ENCODE measurements at places on chromosomes 12 and 14.

- DNase-seq, result no peak
Observed at GRCh38 chr12:77766224-77766623, 64.5 kb upstream of the NAV3 start.

DNA sequence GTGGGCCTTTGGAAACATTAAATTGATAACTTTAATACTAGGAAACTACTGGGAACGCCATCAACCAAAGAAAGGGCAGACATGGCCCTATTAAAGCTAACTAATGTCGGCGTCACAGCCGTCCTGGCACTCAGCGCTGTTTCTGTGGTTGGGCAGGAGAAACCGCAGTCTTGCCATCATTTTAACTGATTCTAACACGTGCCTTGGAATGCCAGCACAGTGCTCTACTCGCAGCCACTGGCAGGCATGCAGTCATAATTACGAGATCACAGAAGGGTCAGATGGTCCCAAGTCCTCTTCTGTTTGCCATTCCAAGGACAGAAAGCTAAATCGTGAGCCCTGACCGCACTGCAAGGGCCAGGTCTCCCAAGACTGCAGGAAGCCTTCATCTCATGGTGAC is 75.2 kb downstream of the RIMBP2 start:
- DNase-seq, result no peak

DNA sequence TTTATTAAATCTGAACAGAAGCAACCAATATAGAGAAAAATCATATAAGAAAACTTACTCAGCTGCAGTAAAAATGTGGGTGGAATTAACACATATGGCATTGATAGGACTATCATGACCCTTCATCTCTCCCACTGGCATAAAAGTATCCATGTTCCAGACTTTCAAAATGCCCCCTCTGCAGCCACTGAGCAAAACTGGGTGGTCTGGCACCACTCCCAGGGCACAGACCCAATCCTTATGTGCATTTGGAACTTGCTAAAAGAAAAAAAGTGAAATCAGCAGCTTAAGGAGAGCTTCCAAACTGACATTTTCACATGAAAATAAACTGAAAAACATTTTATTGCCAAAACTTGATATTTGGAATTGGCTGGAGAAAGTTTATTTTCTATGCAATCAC is 141.5 kb downstream of the KIF21A start:
- no peak for DNase-seq

DNA sequence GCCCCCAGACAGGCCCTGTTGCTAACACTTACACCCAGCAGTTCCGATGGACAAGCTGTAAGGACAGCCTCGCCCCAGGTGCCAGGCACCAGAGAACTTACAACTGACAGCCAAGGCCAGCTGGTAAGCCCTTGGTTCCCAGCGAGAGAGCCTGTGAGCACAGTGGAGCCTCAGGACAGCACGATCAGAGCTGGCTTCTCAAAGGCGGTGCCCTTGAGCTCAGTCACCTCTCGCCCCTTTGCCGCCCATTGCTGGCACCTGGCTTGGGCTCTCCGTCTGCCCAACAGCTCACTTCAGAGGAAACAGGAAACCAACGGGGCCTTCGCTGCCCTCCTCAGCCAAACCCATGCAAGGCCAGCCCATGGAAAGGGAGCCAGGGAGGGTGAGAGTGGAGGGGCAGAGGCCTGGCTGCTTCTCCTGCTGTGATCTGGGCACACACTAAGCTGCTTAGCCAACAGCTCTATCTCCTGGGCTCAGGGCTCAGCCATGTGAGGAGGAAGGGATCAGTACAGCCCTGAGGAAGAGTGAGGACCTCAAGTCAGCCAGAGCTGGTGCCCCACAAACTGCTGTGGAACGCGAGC is 98.5 kb downstream of the SINHCAF start:
- DNase-seq, result no peak

DNA sequence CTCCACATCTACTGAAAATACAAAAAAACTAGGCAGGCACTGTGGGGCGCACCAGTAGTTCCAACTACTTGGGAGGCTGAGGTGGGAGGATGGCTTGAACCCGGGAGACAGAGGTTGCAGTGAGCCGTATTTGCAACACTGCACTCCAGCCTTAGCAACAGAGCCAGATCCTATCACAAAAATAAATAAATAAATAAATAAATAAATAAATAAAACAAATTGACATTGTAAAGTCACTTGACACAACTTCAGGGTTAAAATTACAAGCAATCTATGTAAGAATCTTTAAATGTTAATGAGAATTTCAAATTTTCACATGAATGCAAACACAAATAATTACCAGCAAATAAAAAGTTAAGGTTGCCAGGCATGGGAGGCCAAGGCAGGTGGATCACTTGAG is 11.1 kb downstream of the ATXN2 start:
- DNase-seq, result no peak

GRCh38 chr14:100274250-100274649 is 32.0 kb downstream of the SLC25A29 start:
- no peak for DNase-seq

- DNase-seq, result no peak
Observed at GRCh38 chr12:108060903-108061302, 68.2 kb upstream of the WSCD2 start.

DNA sequence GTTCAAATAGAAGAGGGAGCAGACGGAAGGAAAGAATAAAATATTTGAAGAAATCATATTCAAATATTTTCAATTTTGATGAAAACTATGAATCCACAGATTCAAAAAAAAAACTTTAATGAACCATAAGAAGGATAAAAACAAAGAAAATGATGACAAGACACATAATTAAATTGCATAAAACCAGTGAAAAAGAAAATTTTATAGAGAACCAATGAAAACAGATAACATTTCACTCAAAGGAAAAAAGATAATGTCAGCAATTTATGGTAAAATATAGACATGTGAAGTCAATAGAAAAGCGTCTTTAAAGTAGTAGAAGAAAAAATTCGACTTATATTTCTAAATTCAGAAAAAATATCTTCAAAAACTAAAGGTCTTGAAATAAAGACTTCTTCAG is 546.5 kb upstream of the ATXN7L3B start:
- no peak for DNase-seq

- no peak for DNase-seq
Observed at GRCh38 chr12:122250536-122250935, 15.8 kb downstream of the VPS33A start.

DNA sequence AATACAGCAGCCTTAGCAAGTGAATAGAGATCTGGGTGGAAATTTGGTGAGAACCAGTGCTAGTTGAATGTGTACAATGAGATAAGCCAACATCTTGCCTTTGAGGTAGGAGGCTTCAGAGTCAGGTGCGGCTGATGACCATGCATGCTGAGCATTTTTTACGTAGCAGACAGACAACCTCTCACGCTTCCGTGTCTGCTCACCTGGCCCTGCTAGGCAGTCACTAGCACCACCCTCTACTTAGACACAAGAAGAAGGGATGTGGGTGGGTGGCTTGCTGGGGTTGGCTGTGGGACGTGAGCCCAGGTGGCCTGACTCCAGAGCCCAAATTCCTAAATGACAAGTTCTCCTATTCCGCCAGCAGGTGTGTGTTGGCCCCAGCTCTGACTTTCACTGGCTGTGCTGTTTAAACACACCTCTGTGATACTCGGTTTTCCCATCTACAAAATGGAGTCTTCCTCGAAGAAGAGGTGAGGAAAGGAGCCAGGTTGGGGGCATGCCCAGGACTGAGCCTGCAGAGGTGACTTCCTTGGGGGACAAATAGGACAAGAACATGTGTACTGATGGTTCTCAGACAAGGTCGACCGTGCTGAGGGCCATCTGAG is 57.8 kb upstream of the BCL11B start:
- no peak for DNase-seq

DNA sequence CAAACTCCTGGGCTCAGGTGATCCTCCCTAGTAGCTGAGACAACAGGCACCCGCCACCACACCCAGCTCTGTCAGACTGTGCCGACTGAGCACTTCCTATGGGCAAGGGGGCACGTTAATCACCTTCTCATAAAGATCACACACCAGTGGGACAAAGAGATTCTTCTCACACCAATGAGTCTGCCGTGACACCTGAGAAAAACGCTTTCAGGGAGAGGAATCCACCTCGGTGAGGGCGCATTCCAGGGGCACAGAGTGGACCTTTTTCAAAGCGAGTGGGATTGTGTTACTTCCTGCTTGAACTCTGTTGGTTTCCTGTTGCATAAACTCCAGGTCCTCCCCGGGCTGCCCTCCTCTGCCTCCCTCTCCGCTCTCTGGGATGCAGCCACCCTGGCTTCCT is 17.5 kb upstream of the SCARB1 start:
- peak; percentile 80 for DNase-seq

GRCh38 chr14:97866664-97867063 is 1069.5 kb downstream of the VRK1 start:
- DNase-seq, result no peak

- no peak for DNase-seq
Observed at GRCh38 chr12:55060470-55060869, 40.7 kb downstream of the NEUROD4 start.

DNA sequence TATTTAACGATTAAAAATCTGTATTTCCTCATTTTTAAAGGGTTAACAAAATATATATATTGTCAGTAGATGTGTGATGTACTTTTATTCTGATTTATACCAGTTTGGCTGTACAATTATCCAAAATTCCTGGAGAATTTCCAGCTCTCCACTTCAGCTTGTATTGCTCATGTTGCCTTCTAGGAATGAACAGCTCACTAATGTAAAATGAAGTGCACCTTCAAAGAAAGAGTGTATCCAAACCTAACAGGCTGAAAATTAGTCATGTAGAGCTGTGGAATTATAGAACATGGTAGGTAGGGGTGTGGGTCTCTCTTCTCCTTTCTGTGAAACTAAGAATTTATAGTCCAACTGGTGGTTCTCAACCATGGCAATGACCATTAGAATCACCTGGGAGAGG is 362.0 kb downstream of the ETNK1 start:
- DNase-seq, result no peak

GRCh38 chr12:125228519-125229260 is 163.5 kb downstream of the AACS start:
- DNase-seq, result no peak

DNA sequence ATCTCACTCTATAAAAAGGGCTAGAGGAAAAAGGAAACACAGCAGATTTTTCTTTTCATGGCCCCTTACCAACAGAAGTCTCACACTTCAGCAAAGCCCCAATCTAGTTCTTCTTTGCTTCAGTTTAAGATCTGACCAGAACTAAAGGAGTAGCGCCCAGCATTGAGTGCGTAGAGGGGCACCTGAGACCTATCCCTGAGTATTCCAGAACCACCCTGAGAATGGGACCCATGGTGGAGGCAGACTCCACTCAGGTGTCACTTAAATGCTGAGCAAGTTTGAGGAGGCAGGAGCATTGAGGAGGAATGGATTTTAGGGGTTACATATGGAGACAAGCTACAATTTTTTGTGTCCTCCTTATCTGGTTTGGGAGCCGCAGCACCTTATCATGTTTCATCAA is 1.8 kb upstream of the HOXC11 start:
- DNase-seq, result no peak

- DNase-seq, result no peak
Observed at GRCh38 chr14:88952901-88953300, 128.4 kb downstream of the TTC8 start.

- DNase-seq, result no peak
Observed at GRCh38 chr12:32726286-32726685, 29.4 kb downstream of the YARS2 start.

DNA sequence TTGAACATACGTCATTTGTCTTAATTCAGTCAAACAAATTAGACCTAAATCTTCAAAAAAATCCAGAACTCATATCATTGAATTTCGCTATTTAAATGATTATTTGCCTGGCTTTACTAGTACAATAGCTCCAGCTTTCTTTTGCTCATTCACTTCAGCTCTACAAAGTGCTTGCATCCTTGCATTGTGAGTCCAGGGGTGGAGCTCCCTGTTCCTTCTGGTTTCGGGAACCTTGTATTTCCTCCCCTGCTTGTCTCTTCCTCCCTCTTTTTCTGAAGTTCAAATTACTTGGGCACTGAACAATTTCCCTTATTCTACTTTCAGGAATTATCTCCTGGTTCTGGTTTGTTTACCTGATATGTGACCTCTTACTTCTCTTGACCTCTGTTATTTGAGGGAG is 58.1 kb upstream of the KITLG start:
- no peak for DNase-seq

GRCh38 chr12:57476993-57477709 is 2.5 kb downstream of the ARHGAP9 start:
- DNase-seq, result no peak

- DNase-seq, result peak; percentile 52
Observed at GRCh38 chr12:50314636-50315312, 31.5 kb upstream of the LIMA1 start.

- no peak for DNase-seq
Observed at GRCh38 chr14:50025776-50026175, 90.6 kb downstream of the VCPKMT start.

DNA sequence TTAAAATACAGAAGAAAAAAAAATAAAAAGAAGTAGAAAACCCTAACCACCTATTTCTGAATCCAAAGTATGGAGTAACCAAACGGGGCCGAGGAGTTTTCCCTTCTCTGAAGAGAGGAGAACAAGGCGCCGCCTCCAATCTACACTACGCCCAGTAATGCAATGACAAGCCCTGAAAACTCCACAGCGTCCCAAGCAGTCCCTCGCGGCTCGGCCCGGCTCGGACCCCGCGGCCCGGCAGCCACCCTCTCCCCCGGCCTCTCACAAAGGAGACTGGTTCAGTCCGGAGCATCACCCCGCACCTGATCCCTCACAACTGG is 371 bp downstream of the CHD8 start:
- DNase-seq, result no peak

DNA sequence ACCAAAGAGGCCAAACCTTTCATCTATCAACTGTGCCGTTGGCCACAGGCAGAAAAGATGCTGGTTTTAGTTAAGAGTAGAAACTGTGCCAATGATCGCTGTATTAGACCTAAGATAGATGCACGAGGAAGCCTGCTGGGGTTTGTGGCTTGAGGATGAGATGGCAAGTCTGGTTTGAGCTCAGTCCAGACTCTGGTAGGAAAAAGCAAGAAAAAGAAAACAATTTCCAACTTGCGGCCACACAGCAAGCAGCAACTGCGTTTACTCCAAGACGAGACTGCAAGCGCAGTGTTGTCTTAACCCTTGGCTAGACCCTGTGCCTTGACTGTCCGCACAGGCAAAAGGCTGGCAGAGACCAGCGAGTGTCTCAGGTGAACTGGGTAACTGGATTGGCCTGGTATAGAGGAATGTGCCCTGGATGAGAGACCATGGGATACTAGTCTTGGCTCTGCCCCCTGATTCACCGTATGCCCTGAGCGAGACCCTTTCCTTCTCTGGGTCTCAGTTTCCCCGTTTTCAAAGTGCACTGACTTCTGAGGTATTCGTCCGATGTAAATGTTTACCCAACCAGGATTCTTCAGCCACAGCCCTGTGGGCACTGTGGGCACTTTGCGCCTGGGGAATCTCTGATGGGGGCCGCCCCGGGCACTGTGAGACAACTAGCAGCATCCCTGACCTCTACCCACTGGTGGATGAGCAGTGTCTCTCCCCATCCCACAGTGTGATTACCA is 113.4 kb downstream of the DICER1 start:
- DNase-seq, result no peak
